LoVo (cell line): ENCODE measurements at places on chromosomes 3 and 15.

- DNase-seq, result no peak
These were observed 511.4 kb upstream of the MCTP2 start for GRCh38 chr15:93719921-93720351.

GRCh38 chr15:26050984-26051383, 187.9 kb upstream of the ATP10A start:
- no peak for DNase-seq

DNA sequence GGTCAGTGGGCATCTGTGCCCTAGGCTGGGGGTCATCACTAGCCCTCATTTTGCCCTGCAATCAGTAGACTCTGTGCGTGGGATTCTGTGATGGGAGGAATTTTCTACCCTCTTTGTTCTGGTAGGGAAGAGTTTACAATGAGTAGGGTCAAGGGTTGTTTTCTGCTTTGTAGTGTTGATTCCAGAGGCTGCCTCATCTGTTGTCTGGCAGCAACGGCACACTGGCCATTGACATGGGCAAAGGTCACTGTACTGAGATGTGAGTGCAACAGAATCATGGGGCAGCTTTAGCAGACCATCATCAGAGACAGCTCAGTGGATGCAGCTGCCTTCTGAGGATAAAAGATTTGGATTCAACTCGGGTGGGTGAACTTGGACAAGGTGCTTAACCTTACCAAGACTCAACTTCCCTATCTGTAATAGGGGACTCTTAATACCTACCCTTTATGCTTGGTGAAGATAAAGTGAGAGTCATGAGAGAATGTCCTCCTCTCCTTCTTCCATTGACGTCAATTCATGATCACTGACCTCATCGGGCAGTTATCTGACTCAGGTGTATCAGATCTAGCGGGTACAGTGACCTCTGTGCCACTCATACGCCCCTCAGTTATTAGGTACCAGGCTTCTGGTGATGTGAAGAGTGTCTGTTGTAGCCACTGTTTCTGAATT, 127.5 kb downstream of the RPLP1 start:
- no peak for DNase-seq

DNA sequence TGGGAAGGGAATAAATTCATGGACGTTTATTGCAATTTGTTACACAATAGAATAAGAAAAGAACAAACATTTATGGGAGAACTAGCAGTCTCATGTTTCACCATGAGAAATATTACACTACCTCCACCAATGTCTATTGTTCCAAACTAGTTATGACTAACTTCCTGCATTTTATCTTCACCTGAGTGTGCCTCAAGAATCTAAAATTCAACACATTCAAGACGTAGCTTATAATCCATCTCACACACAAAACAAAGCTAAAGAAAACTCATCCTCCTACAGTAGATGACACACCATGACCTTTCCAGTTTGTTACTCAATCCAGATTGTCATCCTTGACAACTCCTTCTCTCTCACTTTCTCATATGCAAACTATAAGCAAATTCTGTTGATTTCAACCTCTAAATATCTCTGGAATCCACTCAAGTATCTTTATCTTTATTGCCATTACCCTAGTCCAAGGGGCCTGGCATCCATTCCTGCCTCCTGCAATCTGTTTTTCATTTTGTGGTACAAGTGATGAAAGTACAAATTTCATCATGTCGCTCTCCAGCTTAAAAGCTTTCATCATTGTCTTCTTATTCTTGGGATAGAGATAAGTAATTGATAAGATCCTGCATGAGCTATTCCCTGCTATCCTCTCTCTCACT, 229.9 kb downstream of the NR2F2 start:
- no peak for DNase-seq

DNA sequence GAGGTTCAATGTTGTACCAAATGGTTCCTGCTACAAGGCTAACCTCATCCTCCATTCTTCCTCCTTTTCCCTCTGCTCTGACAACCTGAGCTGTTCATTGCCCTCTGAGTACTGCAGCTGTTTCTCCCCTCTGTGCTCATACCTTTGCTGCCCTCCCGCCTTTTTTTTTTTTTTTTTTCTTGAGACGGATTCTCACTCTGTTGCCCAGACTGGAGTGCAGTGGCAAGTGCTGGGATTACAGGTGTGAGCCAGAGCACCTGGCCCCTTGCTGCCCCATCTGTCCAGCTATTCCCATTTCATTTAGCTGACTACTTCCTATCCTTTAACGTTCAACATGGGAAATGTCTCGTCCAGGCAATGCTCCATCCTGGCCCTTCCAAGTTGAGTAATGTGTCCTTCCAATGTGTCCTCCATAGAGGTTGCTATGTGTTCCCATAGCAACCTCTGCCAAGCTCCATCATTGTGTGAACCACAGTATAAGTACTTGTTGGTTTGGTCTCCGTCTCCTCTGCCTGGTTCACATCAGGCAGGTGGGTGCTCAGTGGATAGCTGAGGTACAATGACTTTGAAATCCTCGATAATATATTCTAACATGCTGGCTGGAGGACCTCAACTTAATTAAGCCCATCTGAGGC, 179.9 kb upstream of the ANKRD28 start:
- no peak for DNase-seq

GRCh38 chr3:58793938-58794337, 127.4 kb upstream of the FAM3D start:
- DNase-seq, result no peak

DNA sequence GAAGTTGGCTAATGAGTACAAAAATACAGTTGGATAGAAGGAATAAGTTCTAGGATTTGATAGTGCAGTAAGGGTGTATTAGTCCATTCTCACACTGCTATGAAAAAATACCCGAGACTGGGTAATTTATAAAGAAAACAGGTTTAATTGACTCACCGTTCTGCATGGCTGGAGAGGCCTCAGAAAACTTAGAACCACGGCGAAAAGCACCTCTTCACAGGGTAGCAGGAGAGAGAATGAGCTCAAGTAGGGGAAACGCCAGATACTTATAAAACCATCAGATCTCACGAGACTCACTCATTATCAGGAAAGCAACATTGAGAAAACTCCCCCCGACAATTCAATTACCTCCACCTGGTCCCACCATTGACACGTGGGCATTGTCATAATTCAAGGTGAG, 483.3 kb downstream of the TUSC7 start:
- DNase-seq, result no peak

GRCh38 chr3:112124907-112125607, 8.0 kb downstream of the GCSAM start:
- no peak for DNase-seq

- DNase-seq, result no peak
These were observed 157.2 kb downstream of the CHDH start for GRCh38 chr3:53688989-53689388.

DNA sequence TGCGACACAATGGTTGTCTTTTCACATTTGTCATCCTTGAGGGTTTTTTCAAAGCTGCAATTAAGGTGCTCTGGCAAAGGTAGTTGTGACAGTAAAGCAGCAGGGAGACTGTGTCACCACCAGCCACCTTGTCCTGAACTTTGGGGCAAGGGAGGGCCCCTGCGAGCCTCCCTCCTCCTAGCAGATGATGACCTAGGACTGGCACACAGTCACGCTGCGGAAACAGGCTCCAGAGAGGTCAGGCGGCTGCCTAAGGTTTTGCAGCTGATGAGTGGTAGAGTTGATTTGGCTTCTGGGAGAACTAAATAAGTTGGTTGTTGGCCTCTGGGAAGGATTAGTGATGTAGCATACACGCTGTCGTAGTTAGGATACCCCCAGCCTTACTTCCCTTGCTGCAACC, 62.7 kb downstream of the PDIA5 start:
- no peak for DNase-seq

DNA sequence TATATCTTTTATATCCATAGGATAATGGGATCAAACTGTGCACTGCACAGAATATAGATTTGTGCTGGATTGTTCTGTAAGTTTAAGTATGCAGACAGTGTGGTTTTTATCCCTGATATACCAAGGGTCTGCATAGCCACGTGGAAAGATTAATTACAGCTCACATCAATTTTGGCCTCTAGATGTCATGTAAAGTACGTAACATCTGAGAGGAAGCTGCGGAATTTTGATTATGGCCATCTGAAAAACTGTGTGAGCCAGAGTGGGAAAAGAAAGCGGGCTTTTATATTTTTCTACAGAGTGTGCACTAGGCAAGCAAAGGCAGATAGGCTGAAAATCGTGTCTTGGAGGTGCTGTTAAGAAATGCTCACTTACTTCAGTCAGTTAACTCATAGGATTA, 562.7 kb downstream of the GBE1 start:
- no peak for DNase-seq

GRCh38 chr3:141153679-141153966, 78.0 kb upstream of the PXYLP1 start:
- DNase-seq, result no peak

- DNase-seq, result no peak
These were observed 270.8 kb upstream of the LRRFIP2 start for GRCh38 chr3:37445163-37445562.

DNA sequence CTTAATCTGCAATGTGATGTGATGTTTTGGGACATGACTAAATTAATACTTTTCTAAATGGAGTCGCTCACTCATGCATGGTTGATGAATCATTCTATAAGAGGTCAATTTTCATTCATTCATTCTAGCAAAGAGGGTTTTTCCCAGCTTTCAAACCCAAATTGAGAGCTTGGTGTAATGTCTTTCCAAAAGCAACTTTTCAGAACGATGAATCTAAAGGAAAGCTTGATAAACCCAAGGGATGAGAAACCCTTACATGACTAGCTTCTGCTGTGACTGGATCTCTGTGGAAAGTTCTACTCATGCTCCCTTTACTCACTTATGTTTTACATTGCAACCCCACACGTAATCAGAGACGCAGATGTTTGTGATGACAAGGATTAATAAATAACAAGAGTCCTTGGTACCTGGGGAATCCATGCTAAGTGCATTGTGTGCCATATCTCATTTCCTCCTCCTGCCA, 47.7 kb downstream of the PDZRN3 start:
- DNase-seq, result no peak

GRCh38 chr3:48217449-48217848, 5.8 kb upstream of the CAMP start:
- DNase-seq, result no peak
